ENCODE measurements at places on chromosomes 2 and 18.

DNA sequence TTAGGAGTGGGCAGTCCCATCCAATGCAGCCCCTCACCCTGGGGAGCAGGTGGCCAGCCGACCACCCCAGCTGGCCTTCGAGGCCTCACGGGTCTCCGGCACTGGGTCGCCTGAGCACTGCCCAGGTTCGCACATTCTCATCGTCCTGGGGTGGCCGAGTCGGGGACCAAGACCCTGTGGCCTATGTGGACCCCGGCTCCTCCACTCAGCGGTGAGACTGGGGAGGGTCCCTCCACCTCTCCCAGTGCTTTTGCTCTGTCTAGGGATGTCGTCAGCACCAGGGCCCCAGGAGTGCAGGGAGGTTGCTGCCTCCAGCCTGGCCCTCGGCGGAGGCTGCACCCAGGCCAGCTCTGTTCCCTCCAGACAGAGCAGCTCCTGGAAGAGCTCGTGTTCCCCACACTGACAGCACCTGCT lies 89.6 kb downstream of the TPO start:
- no peak for DNase-seq

GRCh38 chr18:61738488-61738887 lies 154.3 kb downstream of the RNF152 start:
- no peak for DNase-seq

DNA sequence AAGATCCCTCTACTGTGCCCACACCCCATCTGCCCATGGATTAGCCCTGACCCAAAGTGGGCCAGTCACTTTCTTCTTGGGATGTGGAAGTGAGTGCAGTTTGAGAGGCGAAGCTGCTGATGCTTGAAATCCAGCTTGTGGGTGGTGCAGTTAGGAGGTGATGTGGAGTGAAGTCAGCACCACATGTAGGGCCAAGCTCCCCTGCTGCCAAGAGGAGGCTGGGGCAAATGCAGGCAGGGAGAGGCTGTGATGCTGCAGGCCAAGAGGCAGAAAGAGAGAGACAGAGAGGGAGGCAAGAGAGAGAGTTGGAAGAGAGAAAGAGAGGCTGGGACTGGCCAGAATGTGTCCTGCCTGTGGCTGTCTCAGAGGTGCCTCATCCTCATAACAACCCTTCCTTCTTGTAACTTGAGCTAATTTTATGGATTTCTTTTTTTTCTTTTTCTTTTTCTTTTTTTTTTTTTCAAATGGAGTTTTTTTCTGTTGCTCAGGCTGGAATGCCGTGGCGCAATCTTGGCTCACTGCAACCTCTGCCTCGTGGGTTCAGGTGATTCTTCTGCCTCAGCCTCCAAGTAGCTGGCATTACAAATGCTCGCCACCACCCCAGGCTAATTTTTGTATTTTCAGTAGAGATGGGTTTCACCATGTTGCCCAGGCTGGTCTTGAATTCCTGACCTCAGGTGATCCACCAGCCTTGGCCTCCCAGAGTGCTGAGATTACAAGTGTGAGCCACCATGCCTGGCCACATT lies 35.3 kb upstream of the CAB39 start:
- DNase-seq: no peak

GRCh38 chr2:10709290-10709939 lies 12.0 kb upstream of the ATP6V1C2 start:
- DNase-seq: no peak

DNA sequence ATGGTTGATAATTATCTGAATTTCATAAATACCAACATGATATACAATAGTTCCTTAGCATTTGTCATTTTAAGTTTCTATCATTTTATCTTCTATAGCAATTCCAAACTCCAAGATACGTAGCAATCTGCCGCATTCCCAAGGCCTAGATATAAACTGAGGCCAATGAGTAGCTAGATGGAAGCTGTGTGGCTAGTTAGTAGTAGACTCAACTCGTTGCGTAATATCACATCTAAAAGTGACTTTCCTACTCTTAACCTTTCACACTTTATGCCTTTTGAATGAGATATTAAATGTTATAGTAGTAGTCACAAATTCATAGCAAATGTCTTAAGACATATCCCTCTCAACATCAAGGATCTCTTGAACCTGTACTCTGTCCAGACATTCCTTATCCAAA lies 33.6 kb downstream of the WDSUB1 start:
- DNase-seq: no peak
